Stimulated activated naive CD8-positive, alpha-beta T cell treated with anti-CD3 and anti-CD28 coated beads, Interleukin-15, amount 100 ng/mL, for 72 hours (primary cell): ENCODE measurements at places on chromosomes 3 and 15.

DNA sequence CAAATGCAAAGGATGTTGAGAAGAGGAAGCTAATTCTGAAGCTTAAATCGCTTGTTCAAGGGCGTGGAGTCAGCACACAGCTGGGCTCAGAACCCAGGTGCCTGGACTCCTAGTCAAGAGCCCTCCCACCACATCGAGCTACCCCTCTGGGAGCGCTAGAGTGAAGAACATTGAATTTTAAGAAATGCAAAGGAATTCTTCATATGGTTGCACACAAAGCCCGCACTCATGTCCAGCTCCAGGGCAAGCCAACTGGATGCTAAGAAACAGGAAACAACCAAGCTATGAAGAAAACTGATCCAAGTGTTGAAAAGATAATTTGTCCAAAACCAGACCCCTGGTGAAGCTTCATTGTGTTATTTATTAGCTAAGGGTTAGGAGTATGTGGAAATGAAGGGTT, 122.3 kb downstream of the ALDH1A2 start:
- no peak for DNase-seq

DNA sequence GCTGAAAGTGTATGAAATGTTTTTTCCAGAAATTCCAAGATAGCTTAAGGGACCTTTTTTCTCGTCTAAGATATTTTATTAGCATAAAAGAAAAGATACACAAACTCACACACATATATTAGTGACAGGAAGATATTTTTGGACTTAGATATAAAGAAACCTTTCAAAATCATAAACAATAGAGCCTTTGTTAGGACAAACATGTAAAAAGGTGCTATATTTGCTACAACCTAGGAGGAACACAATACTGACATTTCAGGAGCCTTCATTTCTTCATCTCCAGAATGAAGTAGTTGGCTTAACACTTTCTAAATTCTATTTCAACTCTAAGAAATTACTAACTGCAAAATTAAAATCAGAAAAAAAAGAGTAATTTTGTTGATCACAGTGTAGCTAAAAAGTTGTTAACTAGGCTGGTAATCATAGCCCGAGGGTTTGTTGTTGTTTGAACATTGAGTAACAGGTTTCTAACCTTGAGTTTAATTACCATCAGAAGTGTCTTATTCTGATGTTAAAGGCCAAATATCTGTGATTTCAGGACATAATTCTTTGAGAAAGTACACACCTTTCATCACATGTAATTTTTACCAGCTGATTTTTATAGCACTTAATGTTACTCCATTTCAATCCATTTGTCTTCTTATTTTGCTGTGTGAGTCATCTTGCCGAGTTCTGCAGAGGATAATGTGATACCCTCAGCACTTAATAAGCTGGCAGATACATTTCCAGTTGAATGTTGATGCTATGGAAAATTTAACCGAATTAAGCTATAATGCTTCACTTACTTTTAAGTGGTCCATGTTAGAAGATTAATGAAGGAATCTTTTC, 97.3 kb downstream of the MBNL1 start:
- no peak for DNase-seq

GRCh38 chr15:36428102-36428845, 151.2 kb upstream of the CDIN1 start:
- no peak for DNase-seq

- DNase-seq: no peak
These were observed 136.9 kb upstream of the CFAP20DC start for GRCh38 chr3:59186725-59187124.

- DNase-seq: no peak
These were observed 18.6 kb downstream of the CMTM8 start for GRCh38 chr3:32257042-32257441.

DNA sequence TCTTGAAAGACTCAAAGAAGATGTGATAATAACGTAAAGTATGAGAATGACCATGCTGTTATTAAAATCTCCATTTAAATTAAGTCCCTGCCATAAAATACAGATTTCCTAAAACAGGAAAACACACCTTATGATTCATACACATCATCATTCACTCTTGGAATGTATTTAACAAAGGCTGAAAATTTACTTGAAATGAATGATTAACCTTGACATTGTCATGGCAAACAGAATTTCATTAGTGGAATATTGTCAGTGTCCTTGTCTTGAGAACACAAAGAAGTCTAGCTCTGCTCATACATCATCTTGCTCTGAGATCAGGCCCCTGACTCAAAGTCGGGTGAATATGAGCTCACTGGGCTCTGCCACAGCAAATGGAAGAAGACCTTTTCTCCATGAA, 313.9 kb downstream of the FGF12 start:
- DNase-seq: no peak
